CD4-positive, alpha-beta T cell treated with Interleukin-21 for 1 hour (primary cell): ENCODE measurements at places on chromosomes 16 and 17.

GRCh38 chr17:7308625-7309433 lies 1.4 kb downstream of the EIF5A start:
- DNase-seq = peak; percentile 96

- DNase-seq = no peak
These were observed 216.9 kb downstream of the HAPSTR1 start for GRCh38 chr16:9308356-9308801.

- DNase-seq = no peak
These were observed 38.1 kb downstream of the SOCS1 start for GRCh38 chr16:11217651-11218603.

GRCh38 chr17:50072130-50072529 lies 16.2 kb downstream of the ITGA3 start:
- no peak for DNase-seq

- no peak for DNase-seq
These were observed 16.0 kb downstream of the CCL16 start for GRCh38 chr17:35965272-35965671.

DNA sequence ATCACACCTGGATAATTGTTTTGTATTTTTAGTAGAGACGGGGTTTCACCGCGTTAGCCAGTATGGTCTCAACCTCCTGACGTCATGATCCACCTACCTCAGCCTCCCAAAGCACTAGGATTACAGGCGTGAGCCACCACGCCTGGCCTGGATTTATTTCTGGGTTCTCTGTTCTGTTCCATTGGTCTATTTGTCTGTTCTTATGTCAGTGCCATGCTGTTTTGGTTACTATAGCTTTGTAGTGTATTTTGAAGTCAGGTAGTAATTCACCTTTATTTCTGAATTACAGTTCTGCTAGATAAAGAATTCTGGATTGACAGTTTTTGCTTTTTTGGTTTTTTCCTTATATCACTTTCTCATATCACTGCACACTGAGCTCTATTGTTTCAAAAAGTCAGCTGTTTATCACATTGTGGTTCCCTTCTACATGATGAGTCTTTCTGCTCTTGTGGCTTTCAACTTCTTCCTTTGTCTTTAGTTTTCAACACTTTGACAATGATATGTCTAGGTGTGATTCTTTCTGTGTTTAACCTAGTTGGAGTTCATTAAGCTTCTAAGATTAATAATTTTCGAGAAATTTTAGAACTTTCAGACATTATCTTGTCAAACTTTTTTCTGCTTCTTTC lies 98.2 kb downstream of the CA4 start:
- no peak for DNase-seq

DNA sequence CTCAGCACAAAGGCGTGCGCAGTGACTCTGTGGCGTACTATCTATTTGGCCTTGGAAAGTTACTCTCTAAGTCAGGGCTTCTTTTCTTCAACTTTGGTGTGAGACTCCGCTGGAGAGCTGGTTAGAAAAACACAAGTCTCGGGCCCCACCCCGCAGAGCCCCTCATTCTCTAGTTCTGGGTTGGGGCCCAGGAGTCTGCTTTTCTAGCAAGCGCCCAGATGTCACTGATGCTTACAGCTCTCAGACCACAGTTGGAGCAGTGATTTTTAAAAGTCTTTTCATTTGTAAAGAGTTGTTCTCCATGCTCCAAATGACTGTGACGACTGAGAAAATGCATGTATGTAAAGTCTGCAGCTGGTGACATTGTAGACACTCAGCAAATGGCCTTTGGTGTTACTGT lies 582.3 kb downstream of the WWOX start:
- no peak for DNase-seq

GRCh38 chr17:75097865-75098264 lies 10.1 kb downstream of the SLC16A5 start:
- no peak for DNase-seq

DNA sequence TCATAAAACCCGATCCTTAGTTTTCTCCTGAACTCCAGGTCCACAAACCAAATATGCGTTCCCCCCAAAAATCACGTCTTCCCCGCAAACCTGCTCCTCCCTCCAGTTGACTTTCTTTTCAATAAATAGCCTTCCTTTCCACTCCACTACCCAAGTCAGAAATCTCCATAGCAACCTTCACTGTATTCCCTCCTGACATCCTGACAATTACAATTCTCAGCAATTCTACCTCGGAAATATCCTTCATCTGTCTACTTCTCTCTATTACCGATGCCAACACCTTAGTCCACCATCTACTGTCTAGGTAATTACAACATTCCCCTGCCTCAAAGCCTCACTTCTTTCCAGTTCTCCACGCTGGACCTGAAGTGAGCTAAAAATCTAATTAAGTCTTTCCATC lies 50.7 kb downstream of the SMURF2 start:
- no peak for DNase-seq

GRCh38 chr17:7587420-7588151 lies 2.3 kb downstream of the SOX15 start:
- no peak for DNase-seq

- DNase-seq = no peak
These were observed 29.2 kb downstream of the TRIM25 start for GRCh38 chr17:56884483-56885311.

GRCh38 chr17:82810644-82811430 lies 29.0 kb downstream of the ZNF750 start:
- DNase-seq = no peak

DNA sequence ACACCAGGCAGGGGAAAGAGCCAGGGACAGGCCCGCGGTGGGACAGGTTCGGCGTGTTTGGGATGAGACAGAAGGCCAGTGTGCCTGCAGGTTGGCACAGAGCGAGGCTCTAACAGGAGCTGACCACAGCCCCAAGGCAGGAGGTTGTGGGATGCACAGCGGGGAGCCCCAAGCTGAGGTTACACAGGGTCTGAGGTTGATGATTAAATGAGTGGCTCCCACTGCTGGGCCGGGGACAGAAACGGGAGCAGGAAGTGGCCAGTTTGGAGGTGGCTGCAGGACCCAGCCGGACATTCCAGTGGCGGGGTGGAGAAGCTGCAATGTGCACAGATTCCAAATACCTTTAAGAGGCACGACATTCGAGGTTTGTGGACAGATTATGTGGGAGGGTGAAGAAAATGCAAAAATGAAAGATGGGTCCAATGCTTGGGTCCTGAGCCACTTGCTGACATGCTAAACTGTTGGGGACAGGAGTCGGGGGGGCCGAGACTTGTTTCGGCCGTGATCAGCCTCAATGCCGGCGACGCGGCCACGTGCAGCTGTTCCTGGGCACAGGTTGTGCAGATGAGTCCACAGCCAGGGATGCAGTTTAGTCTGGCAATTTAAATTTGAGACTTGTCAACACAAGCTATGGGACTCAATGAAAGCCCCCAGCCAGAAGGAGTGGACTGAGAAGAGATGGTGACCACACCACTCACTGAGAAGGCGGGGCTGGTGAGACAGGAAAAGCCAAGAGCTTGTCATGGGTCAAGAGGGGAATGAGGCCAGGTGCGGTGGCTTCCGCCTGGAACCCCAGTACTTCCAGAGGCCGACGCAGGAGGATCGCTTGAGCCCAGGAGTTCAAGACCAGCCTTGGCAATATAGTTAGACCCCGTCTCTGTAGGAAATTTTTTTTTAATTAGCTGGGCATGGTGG lies 8.7 kb downstream of the ENPP7 start:
- DNase-seq = no peak

- DNase-seq = peak; percentile 66
These were observed 23.1 kb downstream of the LAT start for GRCh38 chr16:29007730-29008593.

GRCh38 chr17:3770466-3770865 lies 30.5 kb downstream of the ITGAE start:
- peak; percentile 53 for DNase-seq

DNA sequence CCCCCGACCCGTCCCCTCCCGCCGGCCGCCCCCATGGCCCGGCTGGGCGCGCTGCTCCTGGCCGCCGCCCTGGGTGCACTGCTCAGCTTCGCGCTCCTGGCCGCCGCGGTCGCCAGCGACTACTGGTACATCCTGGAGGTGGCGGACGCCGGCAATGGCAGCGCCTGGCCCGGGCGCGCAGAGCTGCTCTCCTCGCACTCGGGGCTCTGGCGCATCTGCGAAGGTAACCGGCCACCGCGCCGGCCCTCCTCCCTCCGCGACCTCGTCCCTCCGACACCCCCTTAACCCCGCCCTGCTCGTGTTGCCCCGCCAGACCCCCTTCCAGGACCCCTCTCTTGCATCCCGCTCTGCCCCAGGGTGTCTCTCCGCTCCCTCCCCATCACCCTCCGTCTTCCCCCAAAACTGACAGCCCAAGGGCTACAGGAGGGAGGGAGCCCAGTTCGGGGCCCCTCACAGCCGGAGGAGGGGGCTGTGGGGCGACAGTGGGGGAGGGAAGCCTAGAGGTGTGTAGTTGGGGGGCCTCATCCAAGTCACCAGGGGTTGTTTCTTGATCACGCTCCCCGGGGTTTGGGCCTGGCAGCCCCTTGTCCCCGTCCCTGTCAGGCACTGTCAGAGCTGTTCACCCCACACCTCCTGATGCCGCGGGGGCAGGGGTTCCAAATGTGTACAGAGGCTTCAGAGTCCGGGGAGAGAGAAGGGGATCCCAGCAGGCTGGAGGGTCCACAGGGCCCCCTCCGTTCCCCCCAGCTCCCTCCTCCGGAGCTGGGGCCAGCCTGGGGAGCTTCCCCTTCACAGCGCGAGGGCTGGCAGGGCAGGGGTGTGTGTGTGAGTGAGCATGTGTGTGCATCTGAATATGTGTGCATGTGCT lies 794 bp downstream of the TMEM235 start:
- DNase-seq = no peak

GRCh38 chr17:37068266-37068665 lies 119.5 kb downstream of the AATF start:
- DNase-seq = no peak

DNA sequence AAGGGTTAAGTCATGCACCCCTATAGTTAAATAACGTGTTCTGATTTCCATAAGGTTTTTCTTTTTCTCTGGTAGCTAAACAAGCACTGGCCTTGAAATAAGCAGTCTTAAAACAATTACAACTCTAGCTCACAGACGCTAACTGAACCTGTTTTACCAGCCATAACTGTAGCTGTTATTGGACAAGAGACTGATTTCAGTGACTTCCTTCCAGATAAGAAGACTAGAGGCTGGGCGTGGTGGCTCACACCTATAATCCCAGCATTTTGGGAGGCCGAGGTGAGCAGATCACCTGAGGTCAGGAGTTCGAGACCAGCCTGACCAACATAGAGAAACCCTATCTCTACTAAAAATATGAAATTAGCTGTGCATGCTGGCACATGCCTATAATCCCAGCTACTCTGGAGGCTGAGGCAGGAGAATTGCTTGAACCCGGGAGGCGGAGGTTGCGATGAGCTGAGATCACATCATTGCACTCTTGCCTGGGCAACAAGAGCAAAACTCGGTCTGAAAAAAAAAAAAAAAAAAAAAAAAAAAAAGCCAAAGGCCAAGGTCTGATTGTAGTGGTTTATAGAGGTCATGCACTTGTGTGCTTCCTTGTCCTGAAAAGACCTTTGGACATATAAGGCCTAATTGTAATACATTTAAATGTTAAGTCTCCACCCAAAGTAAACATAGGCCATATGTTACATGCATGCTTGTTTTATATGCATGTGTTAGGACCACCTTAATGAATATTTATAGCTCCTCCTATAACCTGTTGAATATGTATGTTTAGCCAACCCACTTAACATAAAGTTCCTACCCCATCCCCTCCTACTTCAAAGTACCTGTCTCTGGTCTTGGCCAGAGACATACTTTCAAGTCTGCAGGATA lies 319.5 kb upstream of the CA10 start:
- no peak for DNase-seq

DNA sequence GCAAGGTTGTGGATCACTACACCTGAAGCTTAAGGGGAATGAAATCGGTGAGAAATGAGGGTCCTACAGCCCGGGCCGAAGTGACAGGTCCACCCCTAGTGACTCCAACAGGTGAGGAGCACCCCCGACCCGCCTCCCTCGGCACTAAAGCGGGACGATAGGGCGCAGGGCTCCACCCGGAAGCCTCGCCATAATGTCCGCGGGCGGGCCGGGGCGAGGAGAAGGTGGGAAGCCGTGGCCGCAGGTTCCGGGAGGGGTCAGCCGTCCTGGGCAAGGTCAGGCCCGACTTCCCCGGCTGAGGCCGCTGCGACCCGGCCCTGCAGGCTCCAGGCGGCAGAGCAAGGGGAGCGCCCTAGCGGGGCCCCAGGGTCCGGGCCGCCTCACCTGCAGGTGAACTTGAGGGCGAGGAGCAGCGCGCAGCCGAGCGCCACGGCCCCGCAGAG lies 543 bp downstream of the TXNDC11 start:
- DNase-seq = peak; percentile 49

GRCh38 chr17:73304971-73305812 lies 6.6 kb downstream of the CDC42EP4 start:
- no peak for DNase-seq

DNA sequence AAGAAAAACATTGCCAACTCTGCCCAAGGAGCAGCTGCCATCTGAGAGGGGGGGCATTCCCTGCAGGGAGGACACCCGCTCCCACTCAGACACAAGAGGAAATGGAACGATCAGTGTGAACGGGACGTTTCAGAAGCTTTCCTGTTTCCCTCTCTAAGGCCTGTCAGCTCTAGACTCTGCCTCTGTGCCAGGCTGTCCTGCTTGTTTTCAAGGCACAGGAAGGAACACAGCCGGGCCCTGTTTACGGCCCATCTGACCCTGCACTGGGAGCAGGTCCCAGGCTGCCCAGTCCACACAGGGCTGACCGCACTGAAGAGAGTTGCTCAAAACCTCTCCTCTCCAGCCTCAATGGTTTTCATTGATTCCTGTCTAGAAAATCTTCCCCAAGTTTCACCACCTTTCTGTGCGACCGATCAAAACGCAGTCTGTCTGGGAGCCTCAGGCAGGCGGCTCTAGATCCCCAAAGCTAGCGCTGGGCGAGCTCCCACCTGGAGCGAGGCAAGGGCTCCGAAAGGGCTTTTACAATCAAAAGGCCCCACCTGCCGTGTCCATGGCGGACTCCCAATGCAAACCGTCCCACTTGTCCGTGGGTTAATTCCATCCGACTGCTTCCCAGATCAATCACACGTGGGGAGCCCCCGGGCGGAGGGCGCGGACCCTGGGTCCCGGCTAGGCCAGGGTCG lies 1.5 kb downstream of the PIEZO1 start:
- DNase-seq = peak; percentile 31

GRCh38 chr16:89922884-89923639 lies at the start of gene TUBB3:
Gene TUBB3 (plus strand): TSS chr16:89923342. CDS start chr16:89923402, 60 bp downstream.
- peak; percentile 35 for DNase-seq
